ENCODE measurements at places on chromosomes 7 and 10.

DNA sequence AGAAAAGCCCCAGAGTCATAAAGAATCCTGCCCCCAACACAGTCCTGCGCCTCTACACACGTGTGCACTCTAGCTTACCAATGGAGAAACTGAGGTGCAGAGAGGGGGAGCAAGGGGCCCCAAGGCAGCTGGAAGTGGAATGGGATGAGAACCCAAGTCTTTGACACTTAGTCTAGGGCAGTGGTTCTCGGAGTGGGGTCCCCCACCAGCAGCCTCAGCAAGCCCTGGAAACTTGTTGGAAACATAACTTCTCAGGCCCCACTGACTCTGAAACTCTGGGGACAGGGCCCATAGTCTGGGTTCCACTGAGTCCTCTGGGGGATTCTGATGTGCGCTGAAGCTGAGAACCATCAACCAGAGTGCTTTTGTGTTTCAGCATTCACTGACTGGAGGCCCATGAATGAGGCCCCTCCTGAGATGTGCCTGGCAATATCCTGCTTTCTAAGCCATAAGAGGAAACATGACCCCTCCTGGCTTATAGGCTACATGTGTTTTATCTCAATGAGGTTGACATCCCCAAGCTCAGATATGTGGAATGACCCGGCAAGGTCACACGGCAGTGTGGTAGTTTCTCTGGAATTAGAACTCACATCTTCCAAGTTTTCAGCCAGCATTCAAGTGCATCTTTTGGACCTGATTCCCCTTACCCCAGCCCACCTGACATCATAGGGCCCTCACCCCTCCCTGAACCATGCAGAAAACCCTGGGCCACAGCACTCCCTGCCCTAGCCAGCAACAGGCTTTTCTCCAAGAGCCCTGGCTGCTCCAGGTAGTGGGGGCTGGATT lies 147.3 kb upstream of the PCBD1 start:
- no peak for DNase-seq

DNA sequence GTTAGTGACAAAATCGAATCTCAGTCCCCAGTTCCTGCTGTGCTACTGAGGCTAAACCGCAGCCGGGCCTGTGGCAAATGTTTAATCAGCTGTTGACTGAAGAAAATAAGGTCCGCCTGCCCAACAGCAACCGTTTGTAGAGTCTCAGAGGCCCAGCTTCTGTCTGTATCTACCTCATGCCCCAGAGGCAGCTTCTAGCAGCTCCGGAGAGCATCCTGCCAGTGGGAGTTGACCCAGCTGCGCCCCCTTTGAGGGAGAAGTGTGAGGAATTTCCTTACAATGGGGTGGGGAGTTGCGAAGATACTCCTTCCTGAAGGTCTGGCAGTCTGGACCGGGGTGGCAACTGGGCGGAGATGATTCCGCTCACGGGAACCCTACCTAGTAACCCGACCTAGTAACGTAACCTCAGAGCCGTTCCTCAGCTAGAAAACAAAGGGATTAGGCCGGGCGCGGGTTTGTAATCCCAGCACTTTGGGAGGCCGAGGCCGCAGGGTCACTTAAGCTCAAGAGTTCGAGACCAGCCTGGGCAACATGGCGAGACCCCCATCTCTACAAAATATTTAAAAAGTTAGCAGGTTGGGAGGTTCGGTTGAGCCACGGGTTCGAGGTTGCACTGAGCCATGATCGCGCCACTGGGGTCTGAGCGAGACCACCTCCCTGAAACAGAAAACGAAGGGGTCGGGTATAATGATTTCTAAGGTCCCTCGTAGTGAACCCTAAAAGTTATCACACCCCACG lies 846 bp upstream of the ZNF775 start:
- DNase-seq, result peak; percentile 51

- DNase-seq, result no peak
Measured at GRCh38 chr10:228366-228765, 93.1 kb downstream of the ZMYND11 start.

GRCh38 chr7:75771224-75771623 lies 787 bp downstream of the CCL26 start:
- no peak for DNase-seq

DNA sequence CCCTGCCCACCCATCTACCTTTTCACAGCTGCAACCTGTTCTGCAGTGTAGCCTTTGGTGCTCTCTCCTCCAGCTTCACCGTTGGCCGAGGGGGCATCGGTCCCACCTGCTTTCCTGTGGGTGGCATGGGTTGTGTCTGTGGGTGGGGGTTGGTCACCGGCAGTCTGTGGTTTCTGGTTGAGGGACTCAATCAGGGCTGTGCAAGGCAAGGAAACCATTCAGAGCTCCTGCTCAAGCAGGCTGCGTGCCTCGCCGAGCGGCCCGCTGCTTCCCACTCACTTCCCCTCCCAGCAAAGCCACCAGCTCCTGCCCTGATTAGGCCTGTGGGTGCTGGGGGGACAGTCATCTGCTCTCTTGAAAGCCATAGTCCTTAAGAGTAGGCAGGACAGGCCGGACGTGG lies 9.8 kb downstream of the DNAJB12 start:
- DNase-seq, result no peak

GRCh38 chr10:3702569-3702968 lies 82.4 kb downstream of the KLF6 start:
- DNase-seq, result no peak

DNA sequence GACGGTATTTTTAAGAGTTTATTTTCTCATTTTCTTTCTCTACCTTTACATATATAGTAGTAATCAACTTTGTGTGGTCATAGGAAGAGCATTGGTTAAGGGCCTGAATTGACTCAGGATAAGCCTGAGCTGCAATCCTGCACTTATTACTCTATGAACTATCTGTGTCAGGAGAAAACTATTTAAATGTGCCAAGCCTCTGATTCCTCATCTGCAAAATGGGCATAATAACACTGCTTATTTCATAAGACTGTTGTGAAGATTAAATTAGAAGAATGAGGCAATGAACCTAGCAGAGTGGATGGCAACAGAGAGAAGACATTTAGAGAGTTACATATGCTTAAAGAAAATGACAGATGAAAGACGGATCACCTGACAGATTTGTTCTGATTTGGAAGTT lies 175.5 kb downstream of the RELN start:
- no peak for DNase-seq

GRCh38 chr10:62178568-62178967 lies 90.1 kb downstream of the RTKN2 start:
- DNase-seq, result no peak

DNA sequence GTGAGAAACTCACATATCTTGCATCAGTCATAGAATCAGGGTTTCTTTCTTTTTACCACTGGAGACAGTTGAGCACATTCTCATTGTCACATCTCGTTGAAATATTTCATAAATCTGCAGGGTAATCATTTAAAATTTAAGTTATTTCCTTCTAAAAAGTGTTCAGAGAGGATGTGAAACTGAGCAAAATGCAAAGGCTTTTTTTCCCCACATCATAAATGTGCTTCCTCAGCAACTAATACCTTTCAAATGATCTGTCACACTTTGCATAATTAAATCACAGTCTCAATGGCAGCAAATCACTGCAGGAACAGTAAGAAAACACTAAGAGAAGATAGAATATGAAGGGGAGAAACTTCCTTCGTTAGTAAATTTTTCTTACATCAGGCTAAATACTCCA lies 187.5 kb downstream of the EVX1 start:
- DNase-seq, result no peak

- no peak for DNase-seq
Measured at GRCh38 chr7:5559576-5560240, 136.1 kb upstream of the TNRC18 start.

- no peak for DNase-seq
Measured at GRCh38 chr10:62562101-62562500, 187.9 kb downstream of the ZNF365 start.

- DNase-seq, result no peak
Measured at GRCh38 chr7:139321071-139321745, 19.9 kb upstream of the FMC1 start.

GRCh38 chr7:45655539-45655938 lies 81.4 kb downstream of the ADCY1 start:
- DNase-seq, result no peak

DNA sequence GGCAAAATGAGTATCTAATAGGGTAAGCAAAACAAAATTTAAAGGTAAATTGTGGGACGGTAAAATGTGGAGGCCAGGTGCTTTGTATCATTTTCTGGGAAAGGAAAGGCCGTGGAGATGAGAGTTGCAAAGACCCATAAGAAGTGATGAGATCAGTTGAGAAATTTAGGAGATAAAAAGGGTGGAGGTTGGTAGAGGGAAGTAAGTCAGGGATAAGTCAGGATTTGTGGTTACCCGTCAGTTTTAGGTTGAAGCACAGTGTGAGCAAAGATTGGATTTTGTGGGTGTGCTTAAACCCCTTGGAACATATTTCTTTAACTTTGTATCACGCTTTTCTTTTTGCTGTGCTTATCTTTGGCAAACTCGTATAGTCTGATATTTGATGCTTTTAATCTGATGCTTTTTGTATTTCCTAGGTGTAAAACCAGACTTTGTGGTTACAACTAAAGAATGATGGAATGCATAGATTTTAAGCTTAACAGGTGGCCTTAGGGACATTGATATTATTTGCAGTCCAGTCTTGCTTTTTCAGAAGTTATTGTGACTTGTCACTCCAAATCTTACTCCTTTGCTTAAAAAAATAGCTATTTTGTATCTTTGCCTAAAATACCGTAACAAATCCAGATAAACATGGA lies 1.2 kb downstream of the BTRC start:
- DNase-seq, result no peak

DNA sequence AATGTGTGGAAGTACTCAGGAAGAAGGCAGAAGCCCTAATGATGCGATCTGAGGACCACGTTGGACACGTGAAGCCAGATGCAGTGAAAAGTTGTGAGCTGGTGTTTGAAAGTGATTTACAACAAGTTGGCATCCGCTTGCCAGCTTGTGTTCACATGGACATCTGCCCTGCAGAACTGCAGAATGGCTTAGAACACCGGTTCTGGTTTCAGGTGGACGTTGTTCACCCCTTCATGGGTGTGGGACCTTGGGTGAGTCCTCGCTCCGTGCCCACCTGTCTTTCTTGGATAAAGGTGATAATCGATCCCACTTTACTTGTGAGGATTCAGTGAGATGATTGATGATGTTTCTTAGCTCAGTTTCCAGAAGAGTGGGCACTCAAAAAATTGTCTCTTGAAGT lies 53.8 kb downstream of the CAMK1D start:
- no peak for DNase-seq

GRCh38 chr7:151138153-151138851 lies 29.2 kb downstream of the GBX1 start:
- no peak for DNase-seq

DNA sequence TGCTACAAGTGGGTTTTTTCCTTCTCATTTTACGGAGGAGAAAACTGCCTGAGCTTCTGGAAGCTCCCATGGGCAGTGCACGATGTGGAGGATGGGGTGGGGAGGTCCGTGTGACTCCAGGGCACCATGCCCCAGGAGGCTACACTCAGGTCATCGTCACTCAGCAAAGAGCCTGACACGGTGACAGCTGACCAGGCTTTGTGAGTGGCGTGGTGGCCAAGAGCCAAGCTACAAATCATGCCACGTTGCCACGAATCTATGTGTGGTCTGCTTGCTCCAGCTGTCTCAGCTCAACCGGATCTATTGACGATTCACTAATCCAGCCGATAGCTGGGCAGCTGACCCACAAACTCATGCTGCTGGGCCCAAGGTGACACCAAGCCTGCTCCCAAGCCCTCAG lies 27.6 kb upstream of the C10orf71 start:
- no peak for DNase-seq

DNA sequence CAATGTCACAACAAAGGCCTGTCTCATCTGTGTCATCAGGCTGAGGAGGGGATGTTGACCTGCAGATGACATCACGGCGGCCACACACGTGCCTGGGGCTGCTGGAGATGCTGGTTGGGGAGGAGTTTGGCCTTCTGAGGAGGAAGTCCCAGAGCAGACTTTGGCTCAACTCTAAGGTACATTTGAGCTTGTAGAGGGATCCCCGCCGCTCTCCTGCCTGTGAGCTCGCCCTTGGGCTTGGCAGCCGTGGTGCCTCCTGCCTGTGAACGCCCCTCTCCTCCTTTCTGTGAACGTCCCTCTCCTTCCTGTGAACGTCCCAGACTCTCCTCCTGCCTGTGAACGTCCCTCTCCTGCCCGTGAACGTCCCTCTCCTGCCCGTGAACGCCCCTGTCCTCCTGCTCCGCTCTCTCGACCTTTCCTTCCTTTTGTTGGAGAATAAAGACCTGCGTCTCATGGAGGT lies 176.4 kb downstream of the DNAJB6 start:
- DNase-seq, result no peak

DNA sequence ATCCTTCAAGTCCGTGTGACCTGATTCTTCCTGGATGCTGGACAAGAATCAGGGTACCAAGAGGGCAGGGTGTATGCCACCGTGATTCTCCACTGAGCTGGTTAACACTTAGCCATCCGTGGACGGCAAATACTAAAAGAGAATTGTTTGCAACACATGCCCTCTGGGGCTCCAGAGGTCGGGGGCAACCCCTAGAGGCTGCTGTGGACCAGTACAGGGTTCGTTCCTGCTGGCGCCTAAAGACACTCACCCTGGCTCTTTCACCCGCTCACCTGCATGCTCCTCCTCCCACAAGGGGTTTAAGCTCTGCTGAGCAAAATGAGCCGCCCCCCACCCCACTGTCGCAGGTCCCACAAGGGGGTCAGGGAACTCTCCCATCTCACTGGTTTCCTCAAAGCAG lies 148.7 kb upstream of the ITGB1 start:
- DNase-seq, result no peak

- DNase-seq, result no peak
Measured at GRCh38 chr7:67486401-67486800, 489.8 kb downstream of the TYW1 start.

DNA sequence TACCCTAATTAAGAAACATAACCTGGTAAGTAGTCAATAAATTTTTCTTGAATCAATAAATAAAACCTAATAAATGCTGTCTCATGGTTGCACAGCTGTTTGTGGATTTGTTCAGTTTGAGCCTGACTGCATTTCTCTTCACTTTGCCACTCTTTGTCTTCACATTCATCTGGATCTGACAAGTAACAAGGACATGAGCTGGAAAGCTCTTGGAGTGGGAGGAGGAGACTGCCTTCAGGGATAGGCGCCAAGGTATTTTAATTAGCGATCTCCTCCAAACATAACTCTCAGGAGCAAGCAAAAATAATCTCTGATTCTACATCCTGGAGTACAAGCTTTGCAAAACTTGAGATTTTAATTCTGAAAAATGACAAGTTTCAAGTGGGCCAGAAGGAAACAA lies 251.0 kb downstream of the BMPER start:
- no peak for DNase-seq

GRCh38 chr7:5222841-5223411 lies 32.9 kb downstream of the WIPI2 start:
- no peak for DNase-seq

DNA sequence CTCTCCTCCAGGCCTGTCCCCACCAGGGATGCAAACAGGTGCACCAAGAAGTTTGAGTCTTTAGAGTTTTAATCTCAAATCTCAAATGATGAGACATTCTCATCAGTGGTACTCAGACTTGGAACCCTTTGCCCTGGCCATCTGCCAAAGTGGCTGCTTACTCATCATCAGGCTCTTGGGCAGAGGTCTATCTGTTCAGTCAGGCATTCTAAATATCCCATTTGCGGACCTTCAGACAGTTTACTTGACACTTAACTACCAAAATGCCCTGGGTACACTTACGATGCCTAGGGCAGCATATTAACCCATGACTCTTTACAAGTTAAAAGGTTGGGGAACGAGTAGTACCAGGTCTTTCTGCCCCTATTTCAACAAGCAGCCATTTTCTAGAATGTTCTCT lies 61.2 kb upstream of the YAE1 start:
- DNase-seq, result no peak

Measured in CD4-positive, alpha-beta T cell treated with Interleukin-1 beta for 1 hour (primary cell).